NCI-H187 (cell line): ENCODE measurements at places on chromosomes 7 and 10.

GRCh38 chr7:3159445-3159844 is 115.8 kb upstream of the CARD11 start:
- no peak for DNase-seq

DNA sequence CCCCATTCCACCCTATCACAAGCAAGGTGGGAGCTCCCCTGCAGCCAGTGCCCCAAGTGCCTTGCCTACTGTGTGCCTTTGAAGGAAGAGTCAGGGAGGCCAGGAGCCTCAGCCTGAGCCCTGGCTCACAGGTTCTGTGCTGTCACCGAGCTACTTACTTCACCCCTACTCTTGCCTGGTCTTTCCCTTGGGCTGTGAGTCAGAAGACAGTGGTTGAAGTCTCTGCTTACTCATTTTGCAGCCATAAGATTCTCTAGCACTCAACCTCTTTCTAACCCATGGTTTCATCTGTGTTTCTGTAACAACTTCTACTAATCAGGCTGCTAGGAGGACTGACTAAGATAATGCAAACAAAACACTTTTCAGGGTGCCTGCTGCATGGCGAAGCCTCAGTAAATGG is 114.5 kb downstream of the PLCE1 start:
- DNase-seq, result no peak

GRCh38 chr10:132444877-132445351 is 47.9 kb downstream of the PWWP2B start:
- no peak for DNase-seq

- DNase-seq, result no peak
These were observed 15.4 kb downstream of the TAS2R41 start for GRCh38 chr7:143492799-143493739.

DNA sequence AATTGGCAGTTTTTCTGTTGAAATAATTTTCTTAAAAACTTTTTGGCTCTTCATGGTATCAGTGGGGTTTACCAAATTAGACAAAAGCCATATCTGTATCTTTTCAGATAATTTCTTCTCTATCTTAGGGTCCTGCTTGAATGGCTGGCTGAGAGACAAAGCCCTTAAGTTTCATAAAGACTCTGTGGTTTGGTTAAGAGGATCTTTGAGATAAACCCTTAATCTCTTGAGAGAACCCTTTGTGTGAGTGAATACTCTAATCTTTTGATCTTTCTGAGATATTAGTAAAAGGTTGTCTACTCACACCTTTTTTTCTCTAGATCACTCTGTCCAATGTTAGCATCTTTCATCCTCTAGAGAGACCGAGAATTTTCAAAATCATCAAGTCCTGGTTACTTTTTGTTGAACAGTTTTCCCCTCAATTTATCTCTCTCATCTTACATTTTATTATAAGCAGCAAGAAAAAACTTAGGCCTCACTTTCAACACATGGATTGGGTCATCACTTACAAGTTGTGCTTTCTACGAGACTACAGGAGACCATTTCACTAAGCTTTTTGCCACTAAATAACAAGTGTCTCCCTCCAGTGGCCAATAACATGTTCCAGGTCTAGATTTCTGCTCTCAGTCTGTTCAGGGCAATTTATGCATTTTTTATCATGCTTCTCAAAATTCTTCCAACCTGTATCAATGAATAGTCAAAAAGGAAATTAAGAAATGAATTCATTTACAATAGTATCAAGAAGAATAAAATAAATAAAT is 28.4 kb downstream of the DNAJC9 start:
- DNase-seq, result no peak

DNA sequence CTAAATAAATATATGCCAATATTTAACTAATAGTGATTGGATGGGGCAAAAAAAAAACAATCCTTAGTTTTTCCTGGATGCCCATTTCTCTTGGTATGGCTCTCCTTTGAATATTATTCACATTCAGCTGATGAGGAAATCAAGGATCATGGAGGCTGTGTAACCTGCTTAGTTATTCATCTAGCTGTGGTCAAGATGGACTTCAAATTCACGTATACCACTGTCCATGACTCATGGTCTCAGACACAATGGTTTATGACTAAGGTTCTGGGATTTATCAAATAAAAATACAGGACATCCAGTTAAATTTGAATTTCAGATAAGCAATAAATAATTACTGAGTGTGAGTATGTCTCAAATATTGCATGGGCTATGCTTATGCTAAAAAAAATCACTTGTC is 191.5 kb upstream of the CELF2 start:
- DNase-seq, result no peak

DNA sequence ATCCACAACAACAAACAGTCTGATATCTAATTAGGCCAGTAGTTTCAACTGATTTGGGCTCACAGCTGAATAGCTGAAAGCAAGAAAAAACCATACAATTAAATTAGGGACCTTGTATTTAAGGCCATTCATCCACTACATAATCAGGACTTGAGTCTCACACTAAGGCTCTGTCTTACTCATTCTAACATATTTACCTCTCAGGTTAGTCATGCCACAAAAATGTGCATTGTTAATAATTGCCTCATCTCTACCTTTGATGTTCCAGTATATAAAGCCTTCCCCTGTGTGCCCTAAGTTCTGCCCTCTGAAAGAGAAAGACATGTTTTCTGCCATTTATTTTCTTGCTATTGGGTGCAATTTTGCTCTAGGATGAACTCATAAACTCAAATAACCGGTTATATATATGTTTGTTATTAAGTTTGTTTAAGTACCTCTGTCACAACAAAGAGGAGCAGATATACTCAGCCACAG is 5.3 kb upstream of the C1GALT1 start:
- DNase-seq, result no peak

DNA sequence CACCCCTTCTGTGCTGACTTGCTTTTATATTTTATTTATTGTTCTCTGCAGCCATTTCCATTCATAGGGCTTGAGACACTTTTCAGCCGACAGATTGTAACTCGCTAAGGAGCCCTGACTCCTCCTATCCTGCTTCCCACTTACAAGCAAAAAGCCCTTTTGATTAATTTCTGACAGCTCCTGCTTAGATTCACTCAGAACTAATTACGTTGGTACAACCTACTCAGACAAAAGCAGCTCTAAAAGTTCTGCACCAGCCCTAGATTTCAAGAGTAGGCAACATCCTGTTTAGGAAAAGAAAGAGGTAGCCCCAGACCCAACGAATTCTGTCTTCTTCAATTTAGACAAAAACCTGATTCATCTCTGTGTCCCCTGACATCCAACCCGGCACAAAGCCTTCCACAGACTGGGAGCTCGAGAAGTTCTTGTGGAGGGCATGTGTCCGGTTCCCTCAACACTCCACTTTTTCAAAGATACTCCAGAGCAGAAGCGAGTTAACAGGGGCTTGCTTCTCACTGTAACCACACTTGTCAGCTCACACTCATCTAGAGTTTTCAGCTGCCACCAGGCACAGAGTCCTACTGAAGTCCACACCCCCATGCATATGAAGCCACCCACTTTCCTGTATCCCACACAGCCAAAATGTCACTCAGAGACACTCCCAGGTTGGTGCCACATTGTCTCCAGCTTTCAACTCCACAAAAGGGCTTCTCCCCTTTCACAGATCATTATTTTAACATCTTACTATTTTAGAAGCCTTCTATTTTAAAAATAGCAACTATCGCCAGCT is 113.6 kb upstream of the NFE2L3 start:
- DNase-seq, result no peak

DNA sequence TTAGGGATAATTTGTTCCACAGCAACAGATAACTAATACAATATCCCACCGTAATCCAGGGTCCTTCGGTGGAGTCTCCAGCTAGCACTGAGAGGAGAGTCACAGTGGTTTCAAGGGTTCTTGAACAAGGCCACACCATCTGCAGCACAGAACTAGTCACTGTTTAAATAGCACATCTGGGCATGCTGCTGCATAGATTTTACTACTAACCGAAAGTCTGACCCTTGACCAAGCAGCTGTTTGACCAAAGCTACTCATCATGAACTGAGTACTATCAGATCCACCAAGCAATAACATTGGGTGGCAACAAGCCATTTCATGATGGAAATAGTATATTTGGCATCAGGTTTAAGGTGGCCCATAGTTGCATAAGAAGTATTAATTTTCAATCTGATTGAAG is 53.2 kb downstream of the ANKMY2 start:
- no peak for DNase-seq

- DNase-seq, result no peak
These were observed 28.6 kb downstream of the LSMEM1 start for GRCh38 chr7:112509402-112509801.

DNA sequence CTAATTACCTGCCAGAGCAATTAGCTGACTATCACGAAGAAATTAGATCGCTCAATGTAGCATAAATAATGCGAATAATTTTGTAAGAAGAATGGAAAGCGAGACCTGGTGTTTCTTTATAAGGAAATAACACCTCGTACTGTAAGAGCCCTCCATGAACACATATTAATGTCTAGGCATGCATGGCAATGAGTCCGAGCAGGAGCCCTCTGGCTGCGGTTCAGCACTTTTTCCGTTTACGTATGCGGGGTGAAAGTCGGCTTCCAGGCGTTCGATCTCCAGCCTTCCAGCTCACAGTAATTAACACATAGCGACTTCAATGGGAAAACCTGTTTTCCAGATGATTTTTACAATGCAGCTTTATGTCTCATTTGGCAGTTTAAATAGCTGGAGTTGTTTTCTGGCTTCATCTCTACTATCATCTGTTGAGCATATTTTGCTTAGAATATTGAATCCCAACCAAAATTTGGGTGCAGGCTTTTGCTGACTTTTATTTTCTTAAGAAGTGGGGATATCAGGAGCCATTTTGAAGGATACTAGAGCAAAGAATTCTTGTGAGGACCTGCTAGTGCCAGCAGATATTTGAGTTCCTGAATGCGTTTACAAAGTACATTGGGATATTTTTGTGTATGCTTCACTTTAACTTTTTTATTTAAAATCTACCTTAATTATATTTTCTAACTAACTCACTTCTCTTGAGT is 7.2 kb upstream of the SP8 start:
- DNase-seq, result no peak

- no peak for DNase-seq
These were observed 178.8 kb downstream of the C7orf25 start for GRCh38 chr7:42733040-42733439.

DNA sequence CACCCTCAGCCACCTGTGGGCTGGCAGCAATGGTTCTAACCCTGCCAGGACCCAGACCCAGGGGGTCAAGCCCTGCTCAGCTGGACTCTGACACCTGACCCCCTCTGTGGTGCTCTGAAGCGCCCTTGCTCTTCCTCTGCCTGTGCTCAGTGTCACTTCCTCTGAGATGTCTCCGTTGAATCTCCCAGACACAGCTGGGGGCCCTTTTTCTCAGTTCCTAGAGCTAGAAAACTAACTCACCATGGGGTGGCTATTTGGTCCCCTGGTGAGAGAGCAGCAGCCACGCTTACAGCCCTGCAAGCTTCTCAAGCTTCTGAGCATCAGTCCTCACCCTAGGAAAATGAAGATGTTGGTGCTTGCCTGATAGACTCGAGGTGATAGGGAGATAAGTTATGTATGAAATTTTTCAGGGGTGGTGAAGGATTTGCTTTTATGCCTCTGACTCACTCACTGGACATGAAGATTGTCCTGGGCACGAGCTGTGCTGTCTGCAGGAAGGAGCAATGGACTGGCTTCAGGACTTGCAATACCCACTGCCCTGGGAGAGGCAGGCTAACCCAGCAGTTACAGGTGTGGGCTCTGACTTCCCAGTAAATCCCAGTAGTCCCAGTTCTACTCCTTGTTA is 29.6 kb downstream of the COL13A1 start:
- DNase-seq, result no peak

GRCh38 chr10:63699785-63700613 is 178.8 kb downstream of the REEP3 start:
- no peak for DNase-seq
